T follicular helper cell (primary cell): ENCODE measurements at places on chromosomes 2 and 18.

GRCh38 chr2:98492441-98492840 is 47.8 kb downstream of the INPP4A start:
- DNase-seq: no peak

GRCh38 chr2:199680482-199680881 is 170.5 kb downstream of the FTCDNL1 start:
- DNase-seq: no peak

GRCh38 chr2:159875083-159875482 is 77.1 kb upstream of the CD302 start:
- no peak for DNase-seq

- DNase-seq: no peak
Observed at GRCh38 chr18:36867056-36867455, 38.1 kb downstream of the KIAA1328 start.

- DNase-seq: no peak
Observed at GRCh38 chr18:52903857-52904256, 563.9 kb downstream of the DCC start.
